Natural killer cell treated with Interleukin-12 subunit alpha and Interleukin-12 subunit beta and Interleukin-15 and Interleukin-18, amount 100 ng/mL, for 72 hours (primary cell): ENCODE measurements at places on chromosomes 2 and 18. TPM values are rescaled to one million over a fixed set of nuclear protein-coding genes. Genes with fewer than 3 reads are reported as not detected.
A peak's percentile ranks its signal among the peaks of the same experiment; 100 is the strongest.

Gene BOLL
- total RNA-seq: not detected

Gene GALR1
- total RNA-seq: not detected

DNA sequence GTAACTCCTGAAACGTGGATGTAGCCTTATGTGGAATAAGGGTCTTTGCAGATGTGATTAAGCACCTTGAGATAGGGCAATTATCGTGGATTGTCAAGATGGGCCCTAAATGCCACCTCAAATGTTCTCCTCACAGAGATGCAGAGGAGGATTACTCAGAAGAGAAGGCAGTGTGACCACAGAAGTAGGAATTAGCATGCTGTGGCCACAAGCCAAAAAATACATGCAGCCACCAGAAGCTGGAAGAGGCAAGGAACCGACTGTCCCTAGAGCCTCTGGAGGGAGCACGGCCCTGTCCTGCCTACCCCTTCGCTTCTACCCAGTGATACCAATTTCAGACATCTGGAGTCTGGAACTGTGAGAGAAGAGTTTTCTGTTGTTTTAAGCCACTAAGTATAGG is 47.3 kb upstream of the MGAT5 start:
- DNase-seq: no peak
- H3K4me3 ChIP-seq: no peak overlapping the region
- H3K36me3 ChIP-seq: no peaks in the 10 kb centered on the region
- no peak overlapping the region for H3K27ac ChIP-seq
- H3K4me1 ChIP-seq: peaks cover 19% of the 10 kb centered on the region
- no peaks in the 10 kb centered on the region for H3K27me3 ChIP-seq

DNA sequence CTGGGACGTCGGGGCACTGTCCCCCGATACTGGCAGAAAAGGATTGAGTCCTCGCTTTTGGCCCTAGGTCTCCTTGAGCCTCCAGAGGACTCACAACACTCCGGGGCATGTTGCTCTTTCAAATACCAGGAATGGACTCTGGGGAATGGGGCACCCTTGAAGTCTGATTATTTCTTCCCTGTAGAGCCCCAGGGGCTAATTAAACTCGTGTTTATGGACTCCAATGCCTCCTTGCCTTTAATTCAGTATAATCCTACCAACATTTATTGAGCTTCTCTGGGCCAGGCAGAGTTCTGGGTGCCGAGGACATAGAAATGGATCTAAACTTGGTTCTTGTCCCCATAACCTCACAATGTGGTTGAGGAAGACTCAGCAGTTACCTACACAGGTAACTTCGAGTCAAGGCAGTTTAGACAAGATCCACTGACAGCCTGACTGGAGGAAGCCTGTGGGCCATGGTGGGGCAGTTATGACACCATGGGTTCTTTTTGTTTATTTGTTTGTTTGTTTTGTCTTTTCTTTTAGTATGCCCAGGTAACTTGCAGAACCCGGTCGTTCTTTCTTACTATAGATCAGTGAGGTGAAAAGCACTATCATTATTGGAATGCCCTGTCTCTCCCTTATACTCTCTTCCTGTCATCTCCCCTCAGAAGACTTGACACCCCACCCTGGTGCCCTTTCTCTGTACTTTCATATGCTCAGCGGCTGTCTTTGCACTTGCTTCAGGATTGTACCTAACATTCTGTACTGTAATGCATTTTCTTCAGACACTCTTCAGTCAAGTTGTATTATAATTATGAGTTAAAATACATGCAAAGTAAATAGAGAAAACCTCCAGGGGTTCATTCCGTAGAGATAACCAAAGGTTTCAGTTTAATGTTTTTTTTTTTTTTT is 3.2 kb downstream of the CFLAR start:
- H3K27ac ChIP-seq: peak overlapping the region; percentile 100
- no peaks in the 10 kb centered on the region for H3K27me3 ChIP-seq
- peak; percentile 64 for DNase-seq
- peaks cover 70% of the 10 kb centered on the region for H3K4me1 ChIP-seq

DNA sequence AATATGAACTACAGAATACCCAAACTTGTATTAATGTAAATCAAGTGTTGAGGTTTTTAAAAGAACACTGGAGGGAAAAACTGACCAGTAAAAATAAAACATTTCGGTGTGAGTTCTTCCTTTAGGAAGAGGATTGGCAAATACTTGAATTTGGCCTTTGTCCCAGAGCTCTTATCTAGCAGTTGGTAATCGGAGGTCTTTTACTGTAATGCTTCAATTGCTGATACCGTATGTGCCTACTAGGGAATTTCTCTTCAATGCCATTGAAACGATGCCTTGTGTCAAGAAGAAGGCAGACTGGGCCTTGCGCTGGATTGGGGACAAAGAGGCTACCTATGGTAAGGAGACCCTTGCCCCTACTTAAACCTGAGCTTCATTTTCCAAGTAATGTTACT is 4.1 kb downstream of the RRM2 start:
- H3K36me3 ChIP-seq: peaks cover 45% of the 10 kb centered on the region
- peaks cover 35% of the 10 kb centered on the region for H3K4me1 ChIP-seq
- H3K27ac ChIP-seq: peak overlapping the region; percentile 56
- H3K27me3 ChIP-seq: no peaks in the 10 kb centered on the region
- H3K4me3 ChIP-seq: peak overlapping the region; percentile 39
